ENCODE measurements at places on chromosomes 5 and 9.
A peak's percentile ranks its signal among the peaks of the same experiment; 100 is the strongest.

GRCh38 chr5:136211282-136212040 lies 18.5 kb upstream of the SMIM32 start:
- no peak for DNase-seq

GRCh38 chr5:72301557-72301956 lies 18.5 kb downstream of the MRPS27 start:
- DNase-seq, result no peak

DNA sequence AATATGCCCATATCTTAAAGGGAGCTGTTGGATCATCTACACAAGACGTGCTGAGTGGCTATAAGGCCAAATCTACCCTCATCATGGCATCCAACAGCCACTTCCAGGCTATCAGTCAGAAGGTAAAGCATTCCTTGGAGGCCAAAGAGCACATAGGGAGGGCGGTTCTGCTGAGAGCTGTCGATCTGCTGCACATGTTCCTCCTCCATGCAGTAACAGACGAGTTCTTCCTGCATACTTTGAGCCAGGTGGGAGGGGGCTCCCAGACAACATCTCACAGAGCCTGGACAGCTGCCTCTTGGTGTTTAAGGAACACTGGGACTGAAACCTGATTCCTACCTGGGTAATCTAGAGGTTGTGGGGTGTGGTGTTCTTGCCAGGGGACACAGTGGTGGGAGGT lies 93.3 kb upstream of the RAI14 start:
- DNase-seq, result no peak

DNA sequence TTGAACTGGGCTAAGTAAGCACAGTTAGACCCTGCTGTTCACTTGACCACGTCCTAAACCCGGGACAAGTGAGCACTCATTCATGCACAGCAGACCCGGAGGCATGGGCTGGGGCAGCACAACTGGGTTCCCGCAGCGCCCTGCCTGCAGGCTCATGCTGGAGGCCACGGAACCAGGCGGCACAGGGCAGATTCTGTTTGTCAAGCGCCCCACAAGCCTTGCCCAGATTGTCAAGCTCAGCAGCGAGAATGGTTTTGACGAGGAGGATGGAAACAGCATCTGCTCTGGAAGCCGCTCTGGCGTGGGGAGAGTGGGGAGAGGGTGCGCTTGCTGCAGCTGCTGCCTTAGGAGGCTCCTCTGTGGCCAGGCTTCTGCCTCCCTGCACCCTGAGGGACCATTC lies 32.7 kb downstream of the PRRT1B start:
- DNase-seq, result no peak

GRCh38 chr5:14880688-14881087 lies 9.1 kb upstream of the ANKH start:
- peak; percentile 42 for DNase-seq

- no peak for DNase-seq
These were observed 373.6 kb upstream of the ZNF608 start for GRCh38 chr5:125120012-125120411.

DNA sequence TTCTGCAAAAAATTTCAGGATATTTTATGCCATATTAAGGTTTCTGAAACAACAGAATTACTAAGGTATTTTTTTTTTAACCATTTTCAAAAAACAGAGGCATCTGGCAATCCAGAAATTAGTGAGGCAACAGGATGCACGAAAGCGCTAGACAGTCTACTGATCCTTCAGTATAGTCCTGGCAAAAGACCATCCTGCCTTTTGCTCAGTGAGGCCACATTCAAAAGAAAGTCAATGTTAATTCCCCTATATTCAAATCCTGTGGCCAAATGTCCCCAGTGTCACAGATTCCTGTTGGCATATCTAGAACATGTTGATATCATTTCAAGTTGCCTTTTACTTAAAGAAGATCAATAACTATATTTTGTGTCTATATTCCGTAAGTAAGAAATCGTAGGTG lies 13.1 kb upstream of the NFIB start:
- DNase-seq, result no peak

DNA sequence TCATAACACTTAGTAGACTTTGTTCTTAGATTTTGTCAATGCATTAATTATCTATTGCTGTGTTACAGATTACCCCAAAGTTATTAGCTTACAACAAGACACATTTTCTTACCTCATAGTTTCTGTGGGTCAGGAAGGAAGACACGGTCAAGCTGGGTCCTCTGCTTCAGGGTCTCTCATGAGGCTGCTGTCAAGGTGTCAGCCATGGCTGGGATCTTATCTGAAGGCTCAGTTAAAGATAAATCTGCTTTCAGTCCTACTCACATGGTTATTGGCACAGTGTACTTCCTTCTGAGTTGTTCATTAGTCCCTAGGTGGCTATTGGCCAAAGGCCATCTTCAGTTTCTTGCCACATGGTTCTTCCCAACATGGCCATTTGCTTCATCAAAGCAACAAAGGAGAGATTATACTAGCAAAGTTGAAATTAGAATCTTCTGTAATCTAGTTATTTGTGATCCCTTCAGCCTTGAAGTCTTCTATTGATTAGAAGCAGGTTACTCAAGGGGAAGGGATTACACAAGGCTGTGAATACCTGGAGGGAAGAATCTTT lies 25.2 kb downstream of the TDRD7 start:
- DNase-seq, result no peak

GRCh38 chr5:93736284-93736683 lies 5.1 kb downstream of the POU5F2 start:
- no peak for DNase-seq

- no peak for DNase-seq
These were observed 7.2 kb downstream of the SPATA31E1 start for GRCh38 chr9:87889882-87890252.

GRCh38 chr9:118088090-118088489 lies 383.9 kb downstream of the TLR4 start:
- DNase-seq, result no peak

GRCh38 chr9:97558701-97559101 lies 57.2 kb downstream of the TMOD1 start:
- no peak for DNase-seq

DNA sequence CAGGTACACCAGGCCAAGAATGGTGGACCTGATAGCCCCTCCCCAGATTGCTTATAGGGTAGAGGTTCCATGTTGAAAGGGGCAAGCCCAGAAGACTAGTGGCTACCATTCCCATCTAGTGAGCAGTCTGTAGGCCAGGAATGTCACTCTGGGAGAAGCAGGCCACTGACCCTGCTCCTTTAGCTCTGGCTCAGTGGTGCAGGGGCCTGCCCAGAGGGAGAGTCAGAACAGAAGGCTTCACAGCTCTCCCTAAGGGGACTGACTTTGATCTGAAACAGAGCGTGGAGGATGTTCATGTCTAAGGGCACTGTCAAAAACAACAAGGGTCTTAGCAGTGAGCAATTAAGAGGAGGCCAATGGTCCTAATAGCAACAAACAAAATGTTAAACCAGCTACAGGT lies 81.7 kb downstream of the ZNF354C start:
- DNase-seq, result no peak

- no peak for DNase-seq
These were observed 313.1 kb upstream of the PIK3R1 start for GRCh38 chr5:67902497-67902830.

- no peak for DNase-seq
These were observed 37.4 kb downstream of the FBXO4 start for GRCh38 chr5:41962491-41962890.

- DNase-seq, result no peak
These were observed 238.0 kb upstream of the PTGER4 start for GRCh38 chr5:40441733-40442132.

GRCh38 chr5:156479849-156480248 lies 152.9 kb downstream of the SGCD start:
- DNase-seq, result peak; percentile 4

DNA sequence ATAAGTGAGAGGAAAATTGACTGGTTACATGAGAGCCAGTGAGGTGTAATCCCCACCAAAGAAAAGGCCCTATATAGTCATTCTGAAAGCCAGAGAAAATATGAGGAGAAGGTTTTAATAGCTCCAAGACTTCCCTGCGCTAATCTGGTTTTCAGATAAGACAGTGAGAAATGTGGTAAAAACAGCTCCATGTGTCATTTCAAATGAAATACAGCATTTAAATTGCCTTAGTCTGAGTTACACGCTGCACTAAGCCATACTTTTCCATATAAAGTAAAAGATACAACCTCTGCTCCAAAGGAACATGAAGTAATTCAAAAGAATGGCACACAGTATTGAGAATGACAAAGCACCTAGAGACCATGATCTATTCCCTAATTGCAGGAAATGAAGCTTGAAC lies 378.0 kb upstream of the PDE4D start:
- no peak for DNase-seq

DNA sequence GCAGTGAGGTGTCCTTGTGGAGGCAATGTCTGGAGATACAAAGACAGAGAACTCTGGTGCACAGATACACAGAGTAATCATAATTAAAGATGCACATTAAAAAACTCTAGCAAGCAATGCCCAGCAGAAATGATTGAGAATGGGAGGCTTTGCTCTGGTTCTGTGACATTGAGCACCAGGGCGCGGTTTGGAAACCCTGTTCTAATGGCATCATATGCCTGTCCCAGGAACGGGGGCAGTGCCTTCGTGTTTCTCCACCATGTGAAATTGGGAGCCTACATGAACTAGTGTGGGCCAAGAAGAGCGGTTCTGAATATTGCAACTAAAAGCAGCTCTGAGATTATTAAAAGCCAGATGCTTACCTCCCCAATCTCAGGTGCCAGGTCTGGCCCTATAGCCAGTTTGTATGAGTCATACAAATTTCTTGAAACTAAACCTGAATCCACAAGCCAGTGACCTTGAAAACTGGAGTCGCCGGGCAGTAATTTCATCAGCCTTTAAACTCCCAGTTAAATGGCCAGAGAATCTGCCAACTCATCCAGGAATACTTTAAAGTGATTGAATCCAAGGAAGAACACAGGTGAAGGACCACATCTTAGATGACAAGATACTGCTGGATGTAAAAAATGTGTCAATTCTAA lies 22.2 kb upstream of the CTSL start:
- DNase-seq, result no peak

DNA sequence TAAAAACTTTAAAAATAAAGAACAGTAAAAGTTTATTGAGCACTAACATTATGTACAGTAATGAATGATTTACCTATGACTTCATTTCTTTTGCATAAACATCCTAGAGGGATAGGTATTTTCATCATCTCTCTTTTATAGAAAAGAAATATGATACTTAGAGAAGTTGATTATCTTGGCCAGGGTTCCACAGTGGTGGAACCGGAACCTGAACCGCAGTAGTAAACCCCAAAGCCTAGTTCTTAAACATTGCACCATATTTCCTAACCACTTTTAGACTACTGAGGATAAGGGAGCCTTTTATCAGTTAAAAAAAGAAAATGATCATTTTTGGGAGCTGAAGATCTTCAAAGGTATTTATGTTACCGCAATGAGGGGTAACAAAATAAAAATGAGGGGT lies 205.7 kb upstream of the SGCD start:
- DNase-seq, result no peak

- DNase-seq, result no peak
These were observed 6.6 kb upstream of the LMX1B start for GRCh38 chr9:126607086-126607485.

- no peak for DNase-seq
These were observed 35.3 kb upstream of the FLT4 start for GRCh38 chr5:180684623-180685161.

GRCh38 chr5:150058480-150059126 lies 27.8 kb downstream of the CSF1R start:
- DNase-seq, result peak; percentile 75

DNA sequence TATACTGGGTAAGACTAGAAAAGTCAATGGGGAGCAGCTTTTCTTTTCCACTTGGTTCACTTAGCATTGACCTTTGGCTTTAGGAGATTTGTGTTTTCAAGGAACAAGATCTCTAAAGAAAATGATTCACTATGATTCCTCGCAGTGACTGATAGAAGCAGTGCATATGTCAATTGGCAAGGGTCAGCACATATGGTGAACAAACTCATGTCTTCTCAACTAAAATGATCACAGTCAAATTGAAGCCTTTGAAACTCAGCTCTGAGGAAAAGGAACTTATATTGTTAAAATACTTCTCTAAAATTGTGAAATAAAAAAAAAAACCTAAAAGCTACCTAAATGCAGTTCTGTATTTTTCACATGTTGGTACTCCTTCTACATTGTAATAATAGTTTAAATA lies 43.2 kb upstream of the IL7R start:
- no peak for DNase-seq

GRCh38 chr9:27467486-27467885 lies 56.6 kb upstream of the IFNK start:
- DNase-seq, result no peak

DNA sequence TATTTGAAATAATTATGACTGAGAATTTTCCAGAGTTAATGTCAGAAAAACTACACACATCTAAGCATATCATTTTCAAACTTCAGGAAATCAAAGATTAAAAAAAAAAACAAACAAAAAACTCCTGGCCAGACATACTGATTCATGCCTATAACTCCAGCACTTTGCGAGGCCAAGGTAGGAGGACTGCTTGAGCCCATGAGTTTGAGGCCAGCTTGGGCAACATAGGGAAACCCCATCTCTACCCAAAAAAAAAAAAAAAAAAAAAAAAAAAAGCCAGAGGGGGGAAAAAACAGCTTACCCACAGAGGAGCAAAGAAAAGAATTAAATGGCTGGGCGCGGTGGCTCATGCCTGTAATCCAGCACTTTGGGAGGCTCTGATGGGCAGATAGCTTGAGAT lies 22.4 kb downstream of the EFCAB9 start:
- DNase-seq, result no peak

DNA sequence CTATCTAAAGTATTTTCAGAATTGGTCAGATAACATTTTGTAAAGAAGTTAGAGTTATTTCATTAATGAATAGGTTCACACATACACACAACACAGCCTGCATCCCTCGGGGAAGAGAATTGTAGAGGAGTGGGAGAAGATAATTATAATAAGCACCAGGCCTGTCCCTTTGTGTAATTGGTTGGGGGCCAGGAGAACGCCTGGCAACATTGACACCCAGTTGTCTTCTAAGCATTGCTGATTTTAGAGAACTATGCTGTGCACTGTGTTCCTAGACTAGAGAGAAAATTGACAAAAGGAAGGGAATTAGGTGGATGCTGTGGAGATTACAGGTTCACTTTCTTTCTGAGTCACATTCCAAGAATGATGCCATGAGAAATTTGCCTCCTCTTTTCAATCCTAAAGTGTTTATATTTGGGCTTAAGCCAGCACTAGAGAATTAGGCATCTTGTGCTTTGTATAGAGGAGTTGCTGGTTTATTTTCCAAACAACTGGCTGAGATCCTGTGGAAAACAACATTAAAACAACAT lies 247.6 kb downstream of the COX7C start:
- no peak for DNase-seq

GRCh38 chr5:8408258-8408657 lies 539.3 kb downstream of the MTRR start:
- DNase-seq, result no peak

Measured in RKO (cell line).